ENCODE measurements at places on chromosomes 3 and 15.

DNA sequence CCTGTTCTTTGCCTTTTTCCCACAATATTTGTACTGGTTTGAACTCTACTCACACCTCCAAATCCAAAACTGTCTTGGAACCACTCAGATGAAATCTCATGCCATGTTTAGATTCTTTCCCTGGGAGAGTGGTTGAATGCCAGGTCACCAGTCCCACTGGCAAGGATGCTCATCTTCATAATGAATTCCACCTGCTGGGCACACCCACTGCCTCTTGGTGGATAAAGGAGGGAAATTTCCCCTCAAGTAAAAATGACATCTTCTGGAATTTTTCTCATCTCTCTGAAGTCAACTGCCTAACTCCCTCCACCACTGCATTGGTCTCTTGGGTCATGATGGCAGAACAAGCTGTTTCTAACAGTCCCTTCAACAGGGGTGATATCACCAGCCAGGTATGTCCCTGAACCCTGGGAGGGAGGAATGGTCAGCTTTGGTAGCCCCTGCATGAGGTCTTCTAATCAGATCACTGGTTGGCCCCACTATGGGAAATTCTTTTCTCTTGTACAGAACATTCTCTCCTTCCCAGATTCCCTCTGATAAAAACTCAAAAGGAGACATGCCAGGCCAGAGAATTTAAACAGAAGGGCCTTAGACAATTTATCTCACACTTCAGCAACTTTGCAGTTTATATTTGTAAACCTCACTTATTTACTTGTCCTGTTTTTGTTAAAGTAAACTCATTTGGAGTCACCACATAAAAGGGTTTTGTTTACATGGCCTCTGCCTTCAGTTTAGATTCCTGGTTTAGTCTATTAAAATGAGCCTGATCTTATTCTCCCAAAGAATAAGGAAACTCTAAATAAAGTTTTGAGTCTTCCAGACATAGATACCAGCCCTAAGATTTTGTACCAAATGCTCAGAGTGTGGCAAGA, 143.4 kb downstream of the WNT5A start:
- DNase-seq = no peak

- DNase-seq = peak; percentile 81
Measured at GRCh38 chr3:142087676-142088075, 61.7 kb downstream of the TFDP2 start.

- no peak for DNase-seq
Measured at GRCh38 chr3:194944526-194944925, 258.8 kb downstream of the FAM43A start.

DNA sequence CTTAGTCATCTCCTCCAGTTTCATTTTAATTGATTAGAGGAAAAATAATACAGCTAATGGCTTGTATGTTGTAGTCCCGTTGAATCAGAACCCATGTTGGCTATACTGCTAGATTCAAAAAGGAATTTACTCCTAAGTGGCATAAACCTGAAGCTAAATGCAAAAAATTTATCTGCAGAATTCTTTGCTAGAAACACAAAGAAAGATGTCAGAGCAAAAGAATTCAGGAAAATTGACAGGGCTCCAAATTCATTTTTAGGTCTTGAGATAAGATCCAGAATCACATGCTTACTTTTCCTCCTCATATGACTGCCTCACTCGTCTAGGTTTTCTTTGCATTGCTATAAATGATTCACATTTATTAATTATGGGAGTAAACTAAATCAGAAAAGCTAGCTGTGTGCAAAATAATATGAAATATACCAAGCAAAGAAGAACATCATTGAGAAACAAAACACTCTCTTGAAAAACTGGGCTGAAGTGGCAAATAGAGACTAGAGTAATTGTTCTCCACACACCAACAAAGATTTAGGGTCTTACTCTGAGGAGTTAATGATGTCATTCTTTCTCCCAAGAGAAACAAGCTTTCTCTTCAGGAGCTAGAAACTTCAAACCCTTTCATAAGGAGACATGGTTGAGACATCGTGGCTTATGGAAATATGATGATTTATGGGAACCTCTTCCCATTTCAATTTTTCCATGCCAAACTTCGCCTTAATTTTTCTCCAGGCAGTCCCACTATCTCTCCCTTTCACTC, 94.8 kb upstream of the FEZF2 start:
- no peak for DNase-seq

- no peak for DNase-seq
Measured at GRCh38 chr3:32148351-32148750, 41.9 kb downstream of the GPD1L start.

DNA sequence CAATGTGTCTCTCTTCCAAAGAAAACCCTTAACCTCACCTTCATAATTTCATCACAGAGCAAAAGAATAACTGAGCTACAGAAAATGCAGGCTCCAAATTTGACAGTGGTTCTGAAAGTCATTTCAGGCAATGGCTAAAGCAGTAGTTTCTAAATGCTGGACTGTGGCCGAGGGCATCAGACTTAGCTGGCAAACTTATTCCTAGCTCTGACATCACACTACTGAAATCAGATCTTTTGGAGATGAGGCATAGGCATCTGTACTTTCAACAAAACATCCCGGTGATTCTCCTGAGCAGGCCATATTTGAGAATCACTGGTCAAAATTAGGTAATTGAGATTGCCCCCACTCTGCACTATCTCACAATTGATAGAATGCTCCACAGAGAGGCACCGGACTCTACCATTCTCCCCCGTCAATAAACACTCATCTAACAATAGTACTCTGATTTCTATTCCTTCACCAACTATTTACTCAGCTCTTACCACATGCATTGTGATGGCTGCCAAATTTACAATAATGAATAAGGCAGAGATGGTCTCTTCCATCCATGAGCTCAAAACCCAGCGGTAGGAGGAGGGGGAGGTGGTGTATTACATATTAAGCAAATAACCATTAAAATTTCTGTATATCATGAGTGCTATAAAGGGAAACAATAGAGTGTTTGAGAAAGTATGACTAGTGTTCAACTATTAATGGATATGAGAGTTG, 57.3 kb upstream of the SPRED1 start:
- no peak for DNase-seq
